ENCODE measurements at places on chromosomes 1 and 21.
A peak's percentile ranks its signal among the peaks of the same experiment; 100 is the strongest.

GRCh38 chr1:23795676-23796465 lies 4.7 kb downstream of the GALE start:
- no peak for DNase-seq

DNA sequence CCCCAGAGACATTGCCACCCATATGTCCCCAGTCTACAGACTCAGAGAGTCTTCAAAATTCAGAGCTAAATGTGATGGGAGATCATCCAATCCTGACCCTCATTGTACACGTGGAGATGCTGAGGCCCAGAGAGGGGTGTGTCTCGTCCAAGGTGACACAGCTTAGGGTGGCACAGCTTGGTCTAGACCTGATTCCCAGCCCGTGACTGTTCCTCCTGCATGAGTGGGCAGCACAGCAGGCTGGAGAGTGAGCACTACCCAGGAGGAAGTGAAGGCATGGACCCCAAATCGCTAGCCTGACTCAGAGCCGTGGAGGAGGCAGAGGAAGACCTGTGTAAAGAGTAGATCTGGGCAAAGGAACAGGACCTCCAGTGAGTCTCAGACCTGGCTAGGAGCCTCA lies 16.4 kb downstream of the S100A7 start:
- DNase-seq, result no peak

GRCh38 chr1:93758842-93759515 lies 77.3 kb upstream of the BCAR3 start:
- DNase-seq, result no peak

DNA sequence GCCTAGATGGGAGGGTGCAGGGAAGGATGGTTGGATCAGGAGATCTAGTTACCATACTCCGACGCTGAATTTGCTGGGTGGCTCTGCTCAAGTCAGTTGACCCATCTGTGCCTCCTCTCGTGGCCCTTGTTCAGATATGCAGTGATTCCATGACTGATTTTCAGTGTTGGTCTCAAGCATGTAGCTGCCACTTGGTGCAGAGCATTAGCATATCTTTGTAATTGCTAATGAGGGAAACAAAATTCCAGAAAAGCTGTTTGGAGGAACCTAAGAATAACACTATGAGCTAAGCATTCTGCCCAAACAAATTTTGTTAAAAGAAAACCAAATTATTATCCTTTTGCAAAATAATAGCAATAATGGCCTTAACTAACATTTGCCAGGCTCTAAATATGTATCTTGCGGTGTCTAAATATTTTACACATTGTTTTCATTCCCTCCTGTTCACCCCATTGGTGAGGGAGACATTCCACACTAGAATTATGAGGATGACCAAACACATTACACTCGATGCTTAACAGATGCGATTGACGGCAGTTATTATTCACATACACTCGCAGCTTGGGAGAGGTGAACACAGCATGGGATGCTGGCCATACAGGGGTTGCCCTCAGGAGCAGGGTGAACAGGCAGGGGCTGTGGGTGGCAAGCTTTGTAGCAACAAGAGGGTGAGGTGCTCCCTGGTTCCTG lies 69.1 kb downstream of the KCNJ15 start:
- DNase-seq, result no peak

GRCh38 chr1:100866041-100866900 lies 28.4 kb downstream of the EXTL2 start:
- DNase-seq, result no peak

- peak; percentile 59 for DNase-seq
Observed at GRCh38 chr1:145871994-145872924, 13.4 kb upstream of the PIAS3 start.

- no peak for DNase-seq
Observed at GRCh38 chr1:94001397-94002045, 92.3 kb upstream of the GCLM start.

DNA sequence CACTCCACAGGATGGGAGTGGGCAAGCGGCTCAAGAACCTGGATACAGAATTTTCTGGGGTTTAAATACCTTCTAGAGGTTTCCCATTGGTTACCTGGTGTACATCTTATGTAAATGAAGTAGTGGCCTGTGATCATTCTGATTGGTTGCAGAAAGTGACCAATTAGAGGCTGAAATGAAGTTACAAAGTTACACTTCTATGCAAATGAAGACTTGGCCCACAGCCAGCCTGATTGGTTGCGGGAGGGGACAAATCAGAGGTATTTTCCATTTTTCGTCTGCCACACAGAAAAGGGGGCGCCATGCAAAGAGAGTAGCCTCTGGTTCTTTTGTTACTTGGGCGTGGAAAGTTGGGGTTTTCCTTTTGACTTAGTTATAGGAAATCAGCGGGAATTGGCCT lies 8.9 kb downstream of the KCNAB2 start:
- DNase-seq, result no peak

DNA sequence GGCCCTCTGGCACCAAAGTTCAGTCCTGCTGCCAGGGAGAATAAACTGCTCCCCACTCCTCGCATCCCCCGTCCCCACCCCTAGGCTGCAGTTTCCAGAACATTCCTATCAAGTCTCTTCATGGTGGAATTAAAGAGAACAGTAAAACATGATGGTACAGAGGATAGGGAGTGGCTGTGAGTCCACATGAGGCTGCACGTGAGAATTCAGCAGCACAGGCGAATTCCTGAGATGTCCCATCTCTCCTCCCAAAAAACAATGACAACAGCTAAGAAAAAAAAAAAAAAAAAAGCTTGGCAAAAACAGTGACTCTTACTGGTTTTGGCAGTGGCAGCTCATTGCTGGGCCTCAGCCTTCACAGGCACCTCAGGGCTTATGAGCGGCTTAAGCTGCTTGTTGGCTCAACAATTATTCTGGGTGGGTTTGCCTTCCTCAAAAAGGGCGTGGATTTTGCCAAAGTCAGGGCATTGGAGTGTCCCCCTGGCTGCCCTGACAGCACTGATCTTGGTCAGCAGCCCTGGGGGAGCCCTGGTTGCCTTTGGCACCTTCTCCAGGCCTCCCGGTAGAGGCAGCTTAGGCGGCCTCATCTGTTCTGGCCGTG lies 5.7 kb upstream of the IFFO2 start:
- DNase-seq, result no peak

- DNase-seq, result no peak
Observed at GRCh38 chr1:240145120-240145519, 53.4 kb downstream of the FMN2 start.

DNA sequence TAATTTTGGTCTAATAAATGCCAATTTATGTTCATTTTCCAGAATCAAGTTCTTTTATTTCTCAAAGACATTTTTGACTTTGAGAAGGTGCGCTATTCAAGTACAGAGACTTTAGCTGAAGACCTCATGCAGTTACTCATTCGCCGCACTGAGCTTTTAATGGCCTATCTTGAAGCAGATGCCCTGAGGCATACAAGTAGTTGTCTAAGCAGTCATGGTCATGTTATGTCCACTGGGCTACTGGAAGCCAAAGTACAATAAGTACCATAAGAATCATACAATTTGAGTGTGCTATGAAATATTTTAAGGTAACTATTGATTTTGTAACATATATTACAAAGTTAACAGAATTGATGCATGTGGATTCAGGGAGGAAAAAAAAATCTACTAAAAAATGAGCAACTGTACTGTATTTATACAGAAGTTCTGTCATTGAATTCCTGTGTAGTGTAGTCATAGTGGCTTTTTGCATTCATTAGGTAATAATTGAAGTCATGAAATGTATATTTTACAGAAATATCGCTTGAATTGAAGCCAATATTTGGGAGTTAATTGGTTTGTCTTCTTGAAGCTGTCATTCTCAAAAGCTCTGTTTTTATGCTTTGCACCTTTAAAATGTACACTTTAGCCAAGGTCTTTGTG lies 13.5 kb upstream of the NEXN start:
- DNase-seq, result no peak

DNA sequence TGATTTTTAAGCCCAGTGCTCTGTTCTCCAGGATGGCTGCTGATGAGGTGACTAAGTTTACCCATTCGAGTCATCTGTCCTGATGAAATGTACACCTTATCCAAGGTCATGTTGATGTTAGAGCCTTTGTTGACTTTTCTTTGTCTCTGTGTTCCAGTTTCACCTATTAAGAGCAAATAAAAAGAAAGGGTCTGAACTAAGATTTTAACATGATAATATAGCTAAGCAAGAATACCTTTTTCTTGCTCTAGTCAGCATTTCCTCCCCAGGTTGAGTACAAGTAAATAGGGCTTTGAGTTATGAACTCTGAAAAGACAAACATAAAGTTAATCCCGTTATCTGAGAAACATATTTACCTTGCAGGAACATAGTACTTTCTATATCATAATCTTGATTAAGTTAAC lies 52.1 kb upstream of the GPR88 start:
- DNase-seq, result no peak

GRCh38 chr1:6822530-6823359 lies 37.5 kb downstream of the CAMTA1 start:
- DNase-seq, result no peak

- DNase-seq, result no peak
Observed at GRCh38 chr1:39926343-39926793, 24.7 kb upstream of the MYCL start.

GRCh38 chr1:226604560-226605317 lies 56.2 kb downstream of the STUM start:
- DNase-seq, result no peak

DNA sequence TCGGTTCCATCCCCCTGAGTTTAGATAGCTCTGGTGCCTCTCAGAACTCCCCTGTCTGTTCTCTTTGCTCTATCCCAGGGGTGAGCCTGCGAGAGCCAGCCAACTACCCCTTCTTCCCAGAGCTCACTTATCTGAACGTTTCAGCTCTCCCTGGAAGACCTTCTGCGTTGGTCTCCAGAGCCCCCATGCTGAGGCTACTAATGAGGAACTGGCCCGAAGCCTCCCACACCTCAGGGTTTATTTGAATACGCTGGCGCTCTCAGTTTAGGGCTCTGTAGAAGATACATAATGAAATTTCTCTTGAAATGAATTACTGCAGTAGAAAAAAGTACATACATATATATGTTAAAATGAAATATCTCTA lies 43.5 kb downstream of the TCEANC2 start:
- no peak for DNase-seq

GRCh38 chr1:85289848-85290335 lies 13.5 kb upstream of the BCL10 start:
- no peak for DNase-seq

GRCh38 chr1:61081686-61082310 lies 563 bp upstream of the NFIA start:
- peak; percentile 34 for DNase-seq

- no peak for DNase-seq
Observed at GRCh38 chr1:179806333-179806732, 63.2 kb downstream of the FAM163A start.

GRCh38 chr1:154220970-154221277 lies 169 bp downstream of the UBAP2L start:
- no peak for DNase-seq

DNA sequence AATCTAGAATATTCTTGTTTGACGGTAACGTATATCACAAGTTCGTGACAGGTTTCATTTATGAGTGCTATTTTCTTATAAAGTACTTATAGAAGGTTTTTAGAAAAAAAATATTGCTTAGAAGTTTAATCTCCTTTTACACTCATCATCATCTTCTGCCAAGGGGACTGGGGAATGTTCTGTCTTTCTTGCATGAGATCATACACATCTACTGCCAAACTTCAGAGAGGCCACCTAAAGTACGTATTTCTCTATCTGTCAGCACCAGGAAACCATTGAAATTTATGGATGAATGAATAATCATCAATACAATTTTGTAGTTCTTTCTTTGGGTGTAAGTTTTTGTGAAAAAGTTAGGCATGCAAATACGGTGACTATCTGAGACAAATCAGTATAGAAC lies 245.8 kb downstream of the SPATA17 start:
- DNase-seq, result no peak

- DNase-seq, result no peak
Observed at GRCh38 chr1:7535934-7536878, 234.9 kb upstream of the VAMP3 start.

- DNase-seq, result no peak
Observed at GRCh38 chr21:17270229-17270628, 242.6 kb upstream of the CXADR start.

- no peak for DNase-seq
Observed at GRCh38 chr1:211734359-211734758, 58.9 kb upstream of the NEK2 start.

GRCh38 chr1:54980528-54981241 lies at the start of gene TMEM61:
TMEM61 (plus strand) TSS chr1:54980628; CDS start chr1:54981066, 438 bp downstream.
- no peak for DNase-seq

GRCh38 chr1:111364690-111365089 lies 62.8 kb downstream of the OVGP1 start:
- no peak for DNase-seq

- DNase-seq, result no peak
Observed at GRCh38 chr1:208201229-208201628, 43.0 kb downstream of the PLXNA2 start.

DNA sequence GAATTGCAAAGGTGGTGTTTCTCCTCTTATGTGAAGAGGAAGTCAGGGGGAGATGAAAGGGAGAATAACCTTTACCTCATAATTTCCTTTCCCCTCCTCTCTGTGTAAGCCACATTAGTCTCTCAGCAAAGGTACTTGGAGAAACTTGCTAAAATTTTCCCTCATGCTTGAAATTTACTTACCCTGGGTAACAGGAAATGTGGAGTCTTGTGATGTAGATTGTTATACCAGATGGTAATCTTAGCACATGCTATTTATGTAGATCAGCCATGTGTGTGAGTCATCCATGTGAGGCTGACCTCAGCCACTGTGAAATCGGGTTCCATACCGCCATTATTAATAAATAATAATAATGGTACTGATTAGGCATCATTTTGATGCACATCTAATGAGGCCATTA lies 128.4 kb downstream of the TGFB2 start:
- DNase-seq, result no peak

GRCh38 chr1:53080769-53081168 lies 18.8 kb downstream of the PODN start:
- DNase-seq, result no peak

- no peak for DNase-seq
Observed at GRCh38 chr1:3364551-3364950, 89.9 kb upstream of the ARHGEF16 start.

DNA sequence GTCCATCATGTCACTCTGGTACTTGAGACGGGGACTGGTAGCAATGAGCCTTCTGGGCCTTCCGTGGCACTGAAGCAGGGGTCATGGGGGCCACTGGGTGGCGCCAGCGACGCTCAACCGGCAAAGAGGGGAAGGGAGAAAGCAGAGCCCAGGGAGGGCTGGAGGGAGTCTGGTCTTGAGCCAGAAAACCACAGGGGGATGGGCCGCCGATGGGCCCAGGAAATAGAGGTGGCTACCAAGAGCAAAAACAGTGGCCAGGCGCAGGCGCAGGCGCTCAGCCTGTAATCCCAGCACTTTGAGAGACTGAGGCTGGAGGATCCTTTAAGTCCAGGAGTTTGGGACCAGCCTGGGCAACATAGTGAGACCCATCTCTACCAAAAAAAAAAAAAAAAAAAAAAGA lies 21.8 kb downstream of the EXOC8 start:
- peak; percentile 22 for DNase-seq

GRCh38 chr1:32411261-32411660 lies 17.0 kb upstream of the BSDC1 start:
- no peak for DNase-seq

- DNase-seq, result no peak
Observed at GRCh38 chr1:203534526-203534925, 40.6 kb downstream of the OPTC start.
